ENCODE measurements at places on chromosomes 4 and X.
A peak's percentile ranks its signal among the peaks of the same experiment; 100 is the strongest.

- DNase-seq = no peak
Measured at GRCh38 chr4:5885733-5886132, 7.2 kb downstream of the CRMP1 start.

GRCh38 chr4:17823871-17824669, 13.3 kb downstream of the NCAPG start:
- no peak for DNase-seq

GRCh38 chr4:40924096-40924792, 174.5 kb downstream of the NSUN7 start:
- peak; percentile 54 for DNase-seq

DNA sequence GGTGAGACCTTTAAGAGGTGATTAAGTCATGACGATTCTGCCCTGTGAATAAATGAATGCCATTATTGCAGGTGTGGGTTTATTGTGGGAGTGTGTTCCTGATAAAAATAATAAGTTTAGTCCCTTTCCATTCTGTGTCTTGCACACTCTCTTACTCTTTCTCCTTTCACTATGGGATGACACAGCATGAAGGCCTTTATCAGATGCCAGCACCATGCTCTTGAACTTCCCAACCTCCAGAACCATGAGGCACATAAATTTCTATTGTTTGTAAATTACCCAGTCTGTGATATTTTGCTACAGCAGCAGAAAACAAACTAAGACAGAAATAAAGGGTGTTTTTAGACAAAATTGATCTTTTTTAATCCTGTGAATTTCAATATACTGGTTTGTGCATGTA, 10.5 kb downstream of the SFRP2 start:
- no peak for DNase-seq

GRCh38 chr4:105025263-105026017, 121.2 kb upstream of the TET2 start:
- DNase-seq = no peak

- no peak for DNase-seq
Measured at GRCh38 chr4:58061967-58062366, 951.8 kb upstream of the IGFBP7 start.

GRCh38 chr4:139223682-139224317, 46.8 kb upstream of the ELF2 start:
- no peak for DNase-seq
